ENCODE measurements at places on chromosomes 11 and 22.

- no peak for DNase-seq
These were observed 723 bp downstream of the OR51M1 start for GRCh38 chr11:5384335-5384734.

DNA sequence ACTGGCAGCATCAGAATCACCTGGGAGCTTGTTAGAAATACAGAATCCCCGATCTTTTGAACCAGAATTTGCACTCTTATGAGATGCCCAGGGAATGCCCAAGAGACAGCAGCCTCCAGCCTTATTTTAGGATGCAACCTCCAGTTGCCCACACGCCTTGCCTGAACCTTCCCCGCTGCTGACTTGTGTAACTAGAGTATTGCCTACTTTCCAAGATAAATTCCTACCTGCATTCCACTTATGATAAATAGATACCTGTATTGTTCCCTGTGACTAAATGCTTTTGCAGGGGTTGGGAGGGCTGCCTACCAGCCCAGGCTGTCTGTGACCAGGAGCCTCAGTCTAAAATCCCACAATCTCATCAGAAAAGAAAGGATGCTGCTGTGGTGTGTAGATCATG is 44.3 kb upstream of the HMGXB4 start:
- DNase-seq: no peak

GRCh38 chr11:26851291-26851690 is 129.4 kb upstream of the SLC5A12 start:
- DNase-seq: no peak

GRCh38 chr22:17994424-17995108 is 29.8 kb downstream of the MICAL3 start:
- no peak for DNase-seq

DNA sequence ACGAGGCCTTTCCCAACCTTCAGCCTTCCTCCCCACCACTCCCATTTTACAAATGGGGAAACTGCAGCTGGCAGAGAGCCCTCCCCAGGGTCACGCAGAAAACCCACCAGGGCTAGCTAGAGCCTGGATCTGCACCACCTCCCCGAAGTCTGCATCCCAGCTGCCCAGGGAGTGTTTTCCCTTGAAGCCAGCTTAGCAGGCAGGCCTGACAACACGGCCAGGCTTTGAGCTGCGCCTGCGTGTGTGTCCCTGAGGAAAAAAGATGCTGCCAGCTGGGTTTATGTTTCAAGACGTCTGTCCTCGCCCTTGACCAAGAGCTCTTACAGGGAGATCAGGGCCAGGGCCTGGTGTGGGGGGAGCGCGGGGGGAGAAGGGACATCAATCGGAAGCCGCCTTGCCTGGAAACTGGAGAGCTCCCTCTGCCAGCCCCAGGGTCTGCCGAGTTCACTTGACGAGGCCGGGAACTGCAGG is 20.3 kb downstream of the WNT11 start:
- no peak for DNase-seq

- DNase-seq: no peak
These were observed 332.8 kb upstream of the PLET1 start for GRCh38 chr11:112593440-112593839.

DNA sequence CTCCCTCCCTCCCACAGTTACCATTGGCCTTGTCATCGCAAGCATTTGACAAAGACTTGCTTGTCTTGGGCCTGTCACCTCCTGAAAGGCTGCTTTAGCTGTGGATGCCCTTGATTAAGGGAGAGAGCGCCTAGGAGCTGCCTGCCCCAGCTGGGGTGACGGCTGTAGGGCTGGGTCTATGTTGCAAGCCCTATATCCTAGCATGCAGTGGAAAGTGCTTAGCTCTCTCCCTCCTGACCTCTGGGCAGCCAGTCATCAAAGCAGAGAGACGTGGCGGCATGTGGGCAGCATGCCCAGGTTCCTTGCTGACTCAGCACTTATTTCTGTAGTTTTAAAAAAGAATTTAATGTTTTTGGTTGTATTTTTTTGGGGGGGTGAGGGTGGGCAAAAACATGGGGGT is 75.9 kb downstream of the BARX2 start:
- no peak for DNase-seq

- no peak for DNase-seq
These were observed 49.1 kb upstream of the A4GALT start for GRCh38 chr22:42769574-42770447.

GRCh38 chr22:44193535-44193891 is 12.8 kb downstream of the PARVG start:
- no peak for DNase-seq

DNA sequence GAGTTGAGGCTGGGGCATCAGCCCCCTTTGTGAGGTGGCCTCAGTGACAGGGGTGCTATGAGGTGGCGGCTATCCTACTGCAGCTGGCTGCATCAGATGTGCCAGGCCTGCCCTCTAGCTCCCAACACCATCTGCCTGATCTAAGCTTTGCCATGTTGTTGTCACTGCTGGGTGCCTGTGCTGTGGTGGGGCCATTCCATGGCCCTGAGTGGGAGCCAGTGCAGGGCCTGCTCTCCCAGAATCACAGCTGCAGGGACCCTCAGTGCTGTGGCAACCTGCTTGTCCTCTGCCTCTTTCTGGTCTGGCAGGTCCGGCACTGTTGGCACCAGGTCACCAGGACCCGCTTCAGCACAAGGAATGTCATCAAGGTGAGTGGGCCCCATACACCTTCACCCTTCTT is 1.8 kb upstream of the SNU13 start:
- no peak for DNase-seq

GRCh38 chr11:38498721-38499120 is 1900.7 kb upstream of the RAG2 start:
- no peak for DNase-seq

Measured in CD4-positive, alpha-beta T cell treated with Interleukin-6 at 100 ng/mL for 8 hours (primary cell).